NCI-H446 (cell line): ENCODE measurements at places on chromosomes 6 and 20.

- DNase-seq, result no peak
Observed at GRCh38 chr6:36127462-36128016, 2.8 kb upstream of the MAPK13 start.

DNA sequence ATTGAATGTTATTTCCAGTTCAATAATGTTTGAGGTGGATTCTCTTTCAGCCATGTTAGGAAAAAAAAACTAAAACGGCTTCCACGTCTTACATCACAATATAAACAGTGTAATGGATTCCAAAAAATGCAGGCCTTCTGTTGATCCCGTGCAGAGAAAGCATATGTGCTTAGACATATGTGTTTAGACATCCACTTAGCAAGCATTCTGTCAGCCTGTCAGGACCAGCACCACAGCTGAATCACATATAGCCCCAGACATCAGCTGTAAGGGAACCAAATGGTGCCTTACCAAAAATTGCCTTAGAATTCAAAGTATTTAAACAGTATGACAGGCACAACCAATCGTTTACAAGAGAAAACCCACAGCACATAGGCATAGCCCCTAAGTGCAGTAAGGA, 304.9 kb downstream of the EYA4 start:
- DNase-seq, result no peak

DNA sequence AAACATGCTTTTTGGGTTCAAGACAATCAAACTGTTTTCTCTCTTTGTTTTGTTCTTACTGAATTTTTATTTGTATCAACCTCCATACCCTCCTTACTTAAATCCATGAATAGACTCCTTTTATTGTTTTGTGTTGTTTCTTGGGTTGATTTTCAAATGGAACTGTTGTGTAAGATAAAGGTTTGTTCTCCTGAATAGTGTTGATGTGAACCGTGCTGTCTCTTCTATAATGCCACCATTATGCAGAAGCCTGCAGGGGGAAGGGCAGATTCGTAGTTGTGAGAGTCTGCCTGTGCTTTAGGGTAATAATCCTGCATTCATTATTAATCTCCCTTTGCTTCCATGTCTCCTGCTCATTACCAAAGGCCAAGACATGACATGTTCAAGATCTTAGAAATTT, 105.9 kb downstream of the CDKAL1 start:
- no peak for DNase-seq

DNA sequence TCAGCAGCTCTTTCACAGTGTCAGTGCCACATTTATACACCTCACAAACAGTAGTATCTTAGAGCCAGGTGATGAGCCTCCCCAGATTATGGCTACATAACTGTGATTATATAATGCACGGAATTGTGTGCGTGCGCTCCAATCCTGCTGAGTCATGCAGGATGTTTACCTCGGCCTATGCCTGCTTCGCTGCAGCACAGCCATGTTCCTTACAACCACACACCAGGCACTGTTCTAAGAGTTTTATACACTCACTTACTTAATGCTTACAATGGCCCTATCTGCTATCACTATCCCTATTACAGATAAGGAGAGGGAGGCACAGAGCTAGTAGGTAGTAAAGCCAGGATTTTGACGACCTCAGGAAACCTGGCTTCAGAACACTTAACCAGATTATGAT, 7.3 kb downstream of the ZKSCAN3 start:
- DNase-seq, result no peak

- no peak for DNase-seq
Observed at GRCh38 chr20:37839955-37840354, 63.0 kb upstream of the VSTM2L start.

DNA sequence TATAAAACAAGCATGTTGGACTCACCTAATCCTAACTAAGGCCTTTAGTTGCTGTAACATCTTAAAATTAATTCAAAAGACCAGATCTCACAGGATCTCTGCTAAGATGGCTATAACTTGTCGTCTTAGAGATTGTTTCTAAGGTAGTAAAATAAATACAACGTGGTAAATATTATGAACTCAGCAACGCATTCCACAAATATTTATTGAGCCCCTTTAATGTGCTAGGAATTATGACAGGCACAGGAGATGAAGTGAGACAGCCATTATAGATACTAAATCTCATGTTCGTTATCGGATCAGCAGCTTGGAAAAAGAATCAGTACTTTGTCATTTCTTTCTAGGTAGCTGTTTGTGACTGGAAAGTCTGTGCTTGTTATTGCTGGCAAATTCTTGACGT, 20.9 kb upstream of the MCM3 start:
- no peak for DNase-seq
